ENCODE measurements at places on chromosomes 7 and 10.

GRCh38 chr7:38222481-38223096, 44.5 kb downstream of the STARD3NL start:
- no peak for DNase-seq

GRCh38 chr10:123562811-123563580, 103.2 kb upstream of the GPR26 start:
- no peak for DNase-seq

DNA sequence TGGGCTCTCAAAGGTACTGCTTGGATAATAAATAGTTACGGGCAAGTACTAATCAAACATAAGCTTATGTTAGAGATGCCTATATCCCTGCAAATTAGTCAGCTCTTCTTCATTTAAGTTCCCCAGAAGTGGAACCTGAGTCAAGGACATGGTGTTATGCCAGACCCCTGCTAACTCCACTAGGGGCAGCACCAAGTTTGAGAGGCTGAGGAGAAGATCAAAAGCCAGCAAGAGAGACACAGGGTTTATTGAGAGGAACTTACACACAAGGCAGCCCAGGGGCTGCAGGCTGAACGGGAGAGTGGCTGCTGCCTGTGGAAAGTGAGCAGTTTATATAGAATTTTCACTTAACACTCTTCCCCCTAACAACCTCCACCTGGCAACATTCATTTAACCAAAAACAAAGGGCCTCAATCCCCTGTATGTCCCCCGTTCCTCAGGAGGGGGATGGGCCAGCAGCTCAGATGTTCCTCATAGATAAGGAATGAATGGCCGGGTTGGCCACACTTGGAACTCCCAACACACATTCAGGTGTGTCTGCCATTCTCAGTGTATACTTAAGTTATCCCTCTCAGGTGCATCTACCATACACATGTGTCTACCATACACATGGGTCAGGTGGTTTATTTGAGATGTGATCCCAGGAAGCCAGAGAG, 62.6 kb upstream of the GHITM start:
- no peak for DNase-seq

- DNase-seq, result no peak
Measured at GRCh38 chr7:24434972-24435371, 138.3 kb upstream of the PALS2 start.

- no peak for DNase-seq
Measured at GRCh38 chr7:21358648-21359047, 69.2 kb upstream of the SP4 start.

GRCh38 chr10:68212721-68213352, 19.1 kb downstream of the ATOH7 start:
- no peak for DNase-seq

DNA sequence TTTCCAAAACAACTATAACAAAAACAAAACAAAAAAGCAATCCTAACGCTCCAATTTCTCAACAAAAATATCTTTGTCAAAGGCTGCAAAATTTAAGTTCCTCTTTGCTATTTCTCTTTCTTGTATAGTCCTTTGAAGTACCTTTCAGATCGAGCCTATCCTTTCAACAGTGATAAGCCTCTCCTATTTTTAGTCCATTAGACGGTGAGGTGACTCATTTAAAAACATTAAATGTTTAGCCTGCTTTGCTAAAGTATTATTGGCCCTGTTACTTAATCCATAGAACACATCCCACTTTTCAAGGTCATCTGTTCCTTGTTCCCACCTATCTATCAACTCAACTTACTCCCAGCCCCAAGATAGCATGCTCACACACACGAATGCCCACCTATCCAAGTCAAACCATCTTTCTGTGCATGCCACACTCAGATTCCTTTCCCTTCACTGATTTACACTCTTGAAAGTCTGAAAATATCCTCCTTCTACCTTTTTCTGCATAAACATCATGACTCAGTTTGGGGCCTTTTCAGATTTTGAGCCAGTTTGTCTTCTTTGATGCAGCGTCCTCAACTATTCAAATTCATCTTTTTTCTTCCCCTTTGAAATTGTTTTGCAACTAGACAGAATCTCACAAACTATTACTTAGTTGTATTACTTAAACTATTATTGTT, 224.9 kb upstream of the TMEM229A start:
- no peak for DNase-seq

- DNase-seq, result no peak
Measured at GRCh38 chr7:36949711-36950600, 225.7 kb upstream of the AOAH start.

DNA sequence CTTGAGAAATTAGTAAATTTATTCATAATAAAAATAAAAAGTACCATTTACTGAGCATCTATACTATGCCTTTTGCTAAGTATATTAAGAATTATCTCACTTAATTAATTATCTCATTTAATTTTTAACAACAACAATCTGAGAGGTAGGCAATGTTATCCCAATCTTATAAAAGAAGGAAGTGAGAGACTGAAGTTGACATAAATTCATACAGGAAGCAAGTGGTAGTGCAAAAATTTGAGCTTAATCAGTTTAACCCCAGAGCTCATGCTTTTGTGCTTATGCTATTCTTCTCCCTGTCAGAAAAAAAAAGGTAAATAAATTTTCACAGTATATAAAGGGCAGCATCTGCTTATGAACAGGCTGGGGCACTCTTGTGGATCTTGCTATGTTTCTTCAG, 2.7 kb upstream of the LIPF start:
- no peak for DNase-seq

- no peak for DNase-seq
Measured at GRCh38 chr7:144691240-144691639, 144.6 kb downstream of the TPK1 start.

GRCh38 chr10:48964038-48964437, 24.4 kb upstream of the LRRC18 start:
- DNase-seq, result no peak

- DNase-seq, result no peak
Measured at GRCh38 chr7:47253650-47254080, 328.2 kb downstream of the TNS3 start.

DNA sequence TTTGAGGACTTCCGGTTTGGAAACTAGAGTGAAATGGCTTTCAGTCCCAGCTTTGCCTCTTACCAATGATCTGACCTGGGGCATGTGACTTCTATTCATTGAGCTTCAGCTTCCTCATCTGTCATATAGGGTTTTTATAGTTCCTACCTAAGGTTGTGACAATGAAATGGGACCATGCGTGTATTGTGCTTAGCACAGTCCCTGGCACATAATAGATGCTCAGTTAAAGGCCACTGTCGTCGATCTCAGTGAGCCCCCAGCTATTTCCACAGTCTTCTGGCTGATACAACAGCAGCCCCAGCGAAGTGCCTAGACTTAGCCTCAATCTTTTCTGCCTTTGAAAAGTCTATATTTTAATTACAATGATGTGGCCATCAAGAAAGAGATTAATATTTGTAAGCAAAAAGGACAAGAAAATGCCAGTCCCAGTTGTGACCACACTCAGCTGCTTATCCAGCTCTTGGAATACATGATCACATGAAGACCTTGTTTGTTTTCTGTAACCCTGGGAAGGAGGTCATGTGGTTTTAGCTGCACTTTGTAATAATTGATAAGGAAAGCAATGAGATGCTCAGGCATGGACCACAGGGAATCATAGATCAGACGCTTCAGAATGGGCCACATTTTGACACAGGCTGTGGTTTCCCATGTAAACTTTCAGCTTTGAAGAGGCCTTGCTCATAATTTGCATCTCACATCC, 44.6 kb downstream of the VWA2 start:
- DNase-seq, result no peak

DNA sequence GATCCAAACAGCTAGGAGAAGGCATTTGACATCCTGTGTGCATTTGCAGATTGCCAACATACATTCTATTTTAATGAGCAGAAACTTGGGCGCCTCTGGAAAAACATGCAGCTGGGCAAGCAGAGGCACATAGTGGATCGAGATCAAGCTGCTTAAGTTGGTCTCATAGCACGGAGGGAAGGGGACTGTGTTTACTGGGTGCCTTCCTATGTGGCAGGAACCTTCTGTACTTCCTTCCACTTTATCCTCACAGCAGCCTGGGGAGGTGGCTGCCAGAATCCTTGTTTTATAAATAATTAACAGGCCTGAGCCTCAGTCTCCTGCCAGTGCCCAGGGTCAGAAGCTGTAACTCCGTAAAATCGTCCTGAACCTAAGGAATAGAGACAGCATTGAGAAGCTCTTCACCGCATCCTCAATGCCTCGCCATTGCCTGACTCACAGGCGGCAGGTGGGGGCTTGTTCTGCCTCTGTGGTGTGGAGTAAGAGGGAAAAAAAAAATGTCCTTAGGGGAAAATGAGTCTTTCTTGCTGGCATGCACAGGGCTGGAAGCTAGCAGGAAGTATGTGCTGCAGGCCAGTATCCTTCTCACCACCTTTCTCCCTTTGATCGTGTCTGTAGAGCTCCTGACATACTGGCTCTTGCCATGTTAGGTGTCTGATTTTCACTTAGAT, 6.2 kb downstream of the VWA2 start:
- no peak for DNase-seq

DNA sequence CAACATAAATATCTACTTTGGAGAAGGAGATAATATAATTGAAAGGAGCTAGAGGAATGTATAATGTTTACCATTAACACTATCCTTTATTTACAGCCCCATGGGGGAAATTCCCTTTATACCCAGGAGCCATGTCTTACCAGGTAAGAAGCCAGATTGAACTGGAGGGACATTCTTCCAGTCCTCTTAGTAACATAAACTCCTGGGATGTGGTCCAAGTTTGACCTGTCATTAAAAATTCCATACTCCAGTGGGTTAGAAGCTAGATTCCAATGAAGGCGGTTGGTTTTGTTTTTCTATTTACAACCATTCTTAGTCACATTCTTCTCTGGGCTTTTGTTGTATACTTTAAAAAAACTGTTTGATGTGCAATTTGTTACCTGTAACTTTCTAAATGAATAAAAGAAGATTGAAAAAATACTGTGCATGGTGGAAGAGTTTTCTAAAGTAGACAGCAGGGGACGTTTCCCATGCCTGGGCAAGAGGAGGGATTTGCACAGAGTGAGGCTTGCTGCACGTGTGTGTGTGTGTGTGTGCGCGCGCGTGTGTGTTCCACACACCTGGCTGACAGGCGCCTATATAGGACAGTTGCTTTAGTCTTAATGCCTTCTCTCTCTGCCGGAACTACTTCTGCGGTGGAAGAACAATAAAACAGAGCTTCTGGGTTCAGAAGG, 2.0 kb downstream of the PLCE1 start:
- no peak for DNase-seq

- DNase-seq, result no peak
Measured at GRCh38 chr10:3720228-3721019, 64.6 kb downstream of the KLF6 start.

DNA sequence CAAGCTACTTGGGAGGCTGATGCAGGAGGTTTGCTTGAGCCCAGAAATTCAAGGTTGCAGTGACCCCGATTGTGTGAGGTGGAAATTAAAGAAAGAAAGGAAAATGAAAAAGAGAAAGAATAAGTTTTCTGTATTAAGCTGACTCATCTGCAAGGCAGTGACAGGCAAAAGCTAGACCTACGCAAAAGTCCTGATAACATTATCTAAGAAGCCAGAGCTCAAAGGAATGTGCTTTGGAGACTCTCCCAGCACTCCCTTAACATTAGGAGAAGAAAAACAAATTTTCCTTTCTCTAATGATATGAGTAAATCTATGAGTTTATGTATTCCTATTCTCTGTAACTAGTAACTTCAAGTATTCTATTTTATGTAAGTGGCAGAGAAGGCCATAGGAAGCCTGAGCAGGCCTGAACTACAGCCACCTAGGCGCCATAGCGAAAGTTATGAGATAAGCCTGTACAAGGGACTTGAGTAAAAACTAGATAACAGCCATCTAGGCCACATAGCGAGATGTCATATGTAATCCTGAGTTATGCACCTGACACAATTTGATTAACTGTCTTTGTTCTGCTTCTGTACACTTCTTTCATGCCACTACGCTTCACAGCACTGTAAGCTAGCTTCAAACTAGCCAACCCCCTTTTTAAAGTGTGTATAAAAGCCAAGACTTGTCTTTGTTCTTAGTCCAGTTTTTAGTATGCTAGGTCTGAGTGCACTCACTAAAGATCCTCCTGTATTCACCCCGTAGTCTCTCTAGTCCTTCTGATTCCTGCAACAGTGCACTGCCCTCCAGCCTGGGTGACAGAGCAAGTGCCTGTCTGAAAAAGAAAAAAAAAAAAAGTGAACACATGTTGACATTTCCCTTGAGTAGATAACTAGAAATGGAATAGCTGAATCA, 9.4 kb upstream of the ZWINT start:
- DNase-seq, result no peak

GRCh38 chr7:138387755-138388475, 72.1 kb upstream of the TRIM24 start:
- DNase-seq, result no peak
